ENCODE measurements at places on chromosomes 1 and 21. TPM values are rescaled to one million over a fixed set of nuclear protein-coding genes. Genes with fewer than 3 reads are reported as not detected.

ALX3 gene
- total RNA-seq: not detected

CD53 gene
- total RNA-seq: not detected

SRGAP2B gene
- total RNA-seq: 56.6 TPM

GRCh38 chr1:10973552-10973951 lies 38.9 kb upstream of the TARDBP start:
- H3K27me3 ChIP-seq: no peaks in the 10 kb centered on the region
- H3K27ac ChIP-seq: no peak overlapping the region
- peaks cover 35% of the 10 kb centered on the region for H3K4me1 ChIP-seq
- H3K4me3 ChIP-seq: no peak overlapping the region
- no peaks in the 10 kb centered on the region for H3K36me3 ChIP-seq
- DNase-seq: no peak

GRCh38 chr21:30990514-30991262 lies 47.6 kb downstream of the KRTAP19-8 start:
- DNase-seq: no peak
- no peaks in the 10 kb centered on the region for H3K27me3 ChIP-seq
- no peak overlapping the region for H3K27ac ChIP-seq
- H3K4me1 ChIP-seq: no peaks in the 10 kb centered on the region
- no peaks in the 10 kb centered on the region for H3K36me3 ChIP-seq
- H3K4me3 ChIP-seq: no peak overlapping the region

GRCh38 chr1:6511561-6512244 lies 20.2 kb upstream of the PLEKHG5 start:
- no peaks in the 10 kb centered on the region for H3K36me3 ChIP-seq
- H3K4me3 ChIP-seq: peak overlapping the region; percentile 15
- DNase-seq: no peak
- H3K27me3 ChIP-seq: no peaks in the 10 kb centered on the region
- peak overlapping the region; percentile 78 for H3K27ac ChIP-seq
- peaks cover 9% of the 10 kb centered on the region for H3K4me1 ChIP-seq

DNA sequence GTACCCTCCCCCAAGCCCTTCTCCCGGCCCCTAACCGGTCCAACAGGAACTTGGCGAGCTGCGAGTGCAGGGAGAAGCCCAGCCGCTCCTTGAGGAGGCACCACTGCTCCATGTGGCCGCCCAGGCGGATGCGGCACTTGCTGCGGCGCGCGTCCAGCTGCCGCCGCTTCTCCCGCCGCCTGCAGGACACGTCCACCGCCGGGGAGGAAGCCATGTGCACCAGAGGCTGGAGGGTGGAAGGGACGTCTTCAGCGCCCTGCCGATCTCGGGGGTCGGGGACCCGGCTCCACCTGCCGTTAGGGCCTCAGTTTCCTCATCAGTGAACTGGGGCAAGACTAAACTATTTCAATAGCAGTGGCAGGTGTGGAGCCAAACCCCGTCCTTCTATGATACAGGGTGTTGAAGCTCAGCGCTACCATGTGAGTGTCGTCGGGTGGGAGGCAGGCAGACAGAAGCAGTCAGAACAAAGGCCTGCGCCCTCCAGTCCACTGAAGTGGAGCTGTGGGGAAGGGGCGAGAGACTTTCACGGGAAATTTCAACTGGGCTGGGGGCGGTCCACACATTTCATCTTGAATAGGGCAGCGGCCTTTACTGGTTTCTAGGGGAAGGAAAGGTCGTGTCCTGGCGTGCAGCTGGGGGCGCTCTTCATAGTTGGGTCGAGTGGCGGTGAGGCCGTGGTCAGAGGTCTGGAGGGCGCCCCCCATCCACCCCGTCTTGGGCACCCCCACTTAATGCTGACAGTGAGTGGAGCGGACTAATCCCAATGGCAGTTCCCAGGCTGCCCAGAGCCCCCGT lies 592 bp downstream of the ZNF692 start:
- peaks cover 30% of the 10 kb centered on the region for H3K27me3 ChIP-seq
- H3K4me3 ChIP-seq: peak overlapping the region; percentile 90
- peak; percentile 55 for DNase-seq
- H3K36me3 ChIP-seq: peaks cover 12% of the 10 kb centered on the region

DNA sequence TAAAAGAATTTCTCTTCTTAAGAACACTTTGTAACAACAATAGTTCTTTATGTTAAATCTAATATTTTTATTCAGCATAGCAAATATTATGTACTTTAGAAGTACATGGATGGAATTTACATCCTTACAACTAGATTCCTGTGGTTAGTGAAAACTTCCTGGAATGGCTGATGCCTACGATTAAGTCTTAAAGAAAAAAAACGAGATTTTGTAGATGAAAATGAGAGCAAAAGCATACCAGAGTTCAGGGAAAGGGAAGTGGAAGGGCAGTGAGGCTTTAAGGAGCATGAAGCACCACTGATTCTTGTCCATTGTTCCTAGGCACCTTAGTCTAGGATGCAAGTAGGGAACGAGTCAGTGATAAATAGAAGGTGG lies 26.7 kb downstream of the CFH start:
- H3K27me3 ChIP-seq: no peaks in the 10 kb centered on the region
- DNase-seq: no peak
- no peak overlapping the region for H3K4me3 ChIP-seq
- H3K36me3 ChIP-seq: no peaks in the 10 kb centered on the region
- no peaks in the 10 kb centered on the region for H3K4me1 ChIP-seq

DNA sequence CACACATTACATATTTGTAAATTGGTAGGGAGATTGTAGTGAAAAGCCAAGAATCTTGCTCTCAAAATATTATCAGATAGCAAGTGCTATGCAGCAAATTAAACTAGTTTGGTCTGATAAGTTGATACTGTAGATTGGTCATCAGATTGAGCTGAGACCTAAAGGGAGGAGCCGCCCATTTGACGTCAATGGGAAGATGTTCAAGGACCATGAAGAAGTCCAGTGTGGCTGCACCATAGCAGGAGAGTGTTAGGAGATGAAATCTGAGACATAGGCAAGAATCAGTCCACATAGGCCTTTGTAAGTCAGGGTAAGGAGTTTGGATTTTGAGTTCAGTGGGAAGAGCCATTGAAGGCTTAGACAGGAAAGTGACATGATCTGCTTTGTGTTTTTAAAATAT lies 16.3 kb downstream of the ZMPSTE24 start:
- H3K27me3 ChIP-seq: no peaks in the 10 kb centered on the region
- DNase-seq: no peak
- H3K36me3 ChIP-seq: peaks cover 20% of the 10 kb centered on the region
- no peak overlapping the region for H3K4me3 ChIP-seq

- H3K4me1 ChIP-seq: no peaks in the 10 kb centered on the region
- no peaks in the 10 kb centered on the region for H3K27me3 ChIP-seq
- no peak for DNase-seq
- H3K36me3 ChIP-seq: no peaks in the 10 kb centered on the region
- H3K4me3 ChIP-seq: no peak overlapping the region
Observed at GRCh38 chr1:111212634-111213335, 12.3 kb upstream of the DENND2D start.

- H3K4me3 ChIP-seq: peak within 1 kb of the TSS; percentile 77
- no peaks in the 10 kb centered on the region for H3K36me3 ChIP-seq
- no peak within 1 kb of the TSS for H3K27ac ChIP-seq
- DNase-seq: no peak
- H3K27me3 ChIP-seq: peaks cover 71% of the 10 kb centered on the region
- peaks cover 24% of the 10 kb centered on the region for H3K4me1 ChIP-seq
Observed at GRCh38 chr1:39788758-39789570, at the start of gene BMP8B. TSS of gene BMP8B (minus strand) at chr1:39788865. CDS start at chr1:39788485, 380 bp downstream.

DNA sequence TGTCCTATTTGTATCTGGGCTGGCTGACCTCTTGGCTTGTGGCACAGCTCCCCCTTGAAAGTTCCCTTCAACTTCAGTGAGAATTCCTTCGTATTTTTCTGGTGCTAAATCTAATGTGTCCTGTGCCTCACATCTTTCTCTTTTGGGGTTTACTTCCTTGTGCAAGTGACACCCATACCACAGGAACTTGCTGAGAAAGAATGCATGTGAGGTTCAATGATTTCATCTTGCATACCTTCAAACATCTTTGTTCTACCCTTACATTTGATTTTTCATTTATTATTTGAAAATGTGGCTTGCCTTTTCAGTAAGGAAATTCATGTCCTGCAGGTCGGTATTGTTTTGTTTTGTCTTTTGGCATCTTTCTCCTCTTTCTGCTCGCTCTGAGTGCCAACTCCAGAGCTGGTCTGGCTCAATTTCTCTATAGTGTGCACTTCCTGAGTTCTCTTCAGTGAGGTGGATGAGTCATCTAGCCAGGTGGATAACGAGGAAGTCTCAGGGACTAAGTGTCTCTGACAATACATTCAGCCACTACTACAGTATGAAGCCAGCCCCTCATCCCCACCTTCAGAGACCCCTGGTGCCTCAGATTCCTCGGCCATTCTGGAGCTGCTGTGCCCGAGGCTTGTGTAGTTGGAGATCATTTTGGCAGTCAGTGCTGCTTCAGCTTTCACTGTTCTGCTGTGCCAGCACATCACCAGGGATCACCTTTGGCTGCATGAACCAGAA lies 59.5 kb downstream of the RIPK4 start:
- H3K27me3 ChIP-seq: peaks cover 20% of the 10 kb centered on the region
- H3K4me3 ChIP-seq: no peak overlapping the region
- H3K4me1 ChIP-seq: peaks cover 9% of the 10 kb centered on the region
- no peaks in the 10 kb centered on the region for H3K36me3 ChIP-seq
- H3K27ac ChIP-seq: peak overlapping the region; percentile 1

DNA sequence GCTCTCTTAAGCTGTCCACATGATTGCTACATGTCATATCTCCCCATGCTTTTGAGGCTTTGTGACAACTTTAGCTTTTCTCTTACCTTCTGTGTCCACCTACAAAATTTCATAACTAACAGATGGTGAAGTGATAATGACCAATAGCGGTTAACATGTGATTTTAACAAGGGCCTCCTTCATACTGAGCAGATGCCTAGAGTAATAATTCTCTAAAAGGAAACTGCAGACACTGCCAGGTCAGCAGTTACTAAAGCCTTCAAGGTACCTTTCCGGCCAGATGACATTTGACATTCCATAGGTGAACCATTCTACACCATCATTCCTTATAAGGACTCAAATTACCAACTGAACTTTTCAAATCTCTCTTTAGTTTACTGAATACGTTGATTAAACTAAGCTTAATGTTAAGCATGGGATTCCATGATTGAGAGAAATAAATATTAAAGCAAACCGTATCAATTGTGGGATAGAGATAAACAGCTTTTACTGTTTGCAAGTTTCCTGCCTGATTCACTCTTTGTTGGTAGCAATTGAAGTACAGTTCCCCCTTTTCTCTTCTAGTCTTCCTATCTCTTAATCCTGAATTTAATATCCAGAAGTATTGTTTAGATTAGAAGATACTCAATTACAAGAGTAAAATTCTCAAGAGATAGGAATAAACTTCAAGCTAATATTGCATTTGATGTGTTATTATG lies 205.1 kb downstream of the PLA2G4A start:
- no peak for DNase-seq
- no peak overlapping the region for H3K4me3 ChIP-seq
- H3K27ac ChIP-seq: no peak overlapping the region
- no peaks in the 10 kb centered on the region for H3K27me3 ChIP-seq

DNA sequence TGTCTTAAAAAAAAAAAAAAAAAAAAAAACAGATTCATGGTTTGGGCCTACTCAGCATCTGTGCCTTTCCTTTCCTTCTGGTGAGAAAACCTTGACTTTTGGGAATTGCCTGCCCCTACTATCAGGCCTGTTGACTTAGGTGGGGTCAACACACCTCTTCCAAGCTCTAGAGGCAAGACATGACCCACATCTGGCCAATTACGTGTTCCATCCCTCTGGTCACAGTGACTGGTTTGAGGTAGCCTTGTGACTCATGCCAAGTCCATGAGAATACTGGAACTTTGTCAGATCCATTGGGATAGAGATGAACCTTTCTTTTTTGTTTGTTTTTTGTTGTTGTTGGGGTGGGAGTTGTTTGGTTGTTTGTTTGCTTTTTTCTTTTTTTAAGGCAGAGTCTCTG lies 37.3 kb upstream of the KHDRBS1 start:
- peaks cover 6% of the 10 kb centered on the region for H3K4me1 ChIP-seq
- H3K27me3 ChIP-seq: no peaks in the 10 kb centered on the region
- no peak overlapping the region for H3K27ac ChIP-seq
- no peaks in the 10 kb centered on the region for H3K36me3 ChIP-seq
- DNase-seq: no peak

DNA sequence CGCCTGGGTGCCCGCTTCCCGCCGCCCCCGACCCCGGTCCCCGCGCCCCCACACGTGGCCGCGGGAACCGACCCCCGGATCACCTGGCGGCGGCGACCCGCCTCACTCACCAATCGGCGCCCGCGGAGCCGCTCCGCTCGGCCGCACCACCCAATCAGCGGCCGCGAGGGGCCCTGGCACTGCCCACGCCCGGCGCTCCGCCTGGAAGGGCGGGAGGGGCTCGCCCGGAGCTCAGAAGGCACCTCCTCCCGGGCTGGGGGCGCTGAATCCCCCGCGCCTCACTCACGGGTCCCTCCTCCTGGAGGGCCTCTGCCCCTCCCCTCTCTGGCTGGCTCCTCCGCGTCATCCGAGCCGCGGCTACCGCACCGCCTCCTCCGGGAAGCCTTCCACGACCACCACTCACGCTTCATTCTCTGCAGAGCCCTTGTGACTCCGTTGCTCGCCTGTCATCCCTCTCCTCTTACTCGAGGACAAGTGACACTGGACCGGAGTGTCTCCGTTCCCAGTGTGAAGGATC lies 374 bp downstream of the SH2D5 start:
- peak overlapping the region; percentile 85 for H3K4me3 ChIP-seq
- peaks cover 3% of the 10 kb centered on the region for H3K36me3 ChIP-seq
- H3K27me3 ChIP-seq: peaks cover 57% of the 10 kb centered on the region
- DNase-seq: peak; percentile 63

DNA sequence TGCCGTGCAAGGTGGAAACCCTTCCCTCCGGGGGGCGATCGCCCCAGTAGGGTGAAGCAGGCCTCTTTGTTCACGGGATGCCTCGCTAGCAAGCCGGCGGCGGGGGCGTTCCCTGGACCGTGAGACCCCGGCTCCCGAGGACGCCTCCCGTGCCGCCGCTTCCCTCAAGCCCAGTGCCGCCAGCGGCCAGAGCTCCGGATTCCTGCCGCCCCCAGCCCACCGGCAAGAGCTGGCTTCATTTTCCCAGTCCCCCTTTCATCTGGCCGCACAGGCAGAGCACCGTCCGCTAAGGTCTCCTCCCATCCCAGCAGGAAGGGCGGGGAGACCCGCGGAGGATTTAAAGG lies 16.3 kb downstream of the IER5 start:
- H3K4me1 ChIP-seq: peaks cover 68% of the 10 kb centered on the region
- H3K27ac ChIP-seq: peak overlapping the region; percentile 97
- peak; percentile 65 for DNase-seq
- H3K36me3 ChIP-seq: no peaks in the 10 kb centered on the region

DNA sequence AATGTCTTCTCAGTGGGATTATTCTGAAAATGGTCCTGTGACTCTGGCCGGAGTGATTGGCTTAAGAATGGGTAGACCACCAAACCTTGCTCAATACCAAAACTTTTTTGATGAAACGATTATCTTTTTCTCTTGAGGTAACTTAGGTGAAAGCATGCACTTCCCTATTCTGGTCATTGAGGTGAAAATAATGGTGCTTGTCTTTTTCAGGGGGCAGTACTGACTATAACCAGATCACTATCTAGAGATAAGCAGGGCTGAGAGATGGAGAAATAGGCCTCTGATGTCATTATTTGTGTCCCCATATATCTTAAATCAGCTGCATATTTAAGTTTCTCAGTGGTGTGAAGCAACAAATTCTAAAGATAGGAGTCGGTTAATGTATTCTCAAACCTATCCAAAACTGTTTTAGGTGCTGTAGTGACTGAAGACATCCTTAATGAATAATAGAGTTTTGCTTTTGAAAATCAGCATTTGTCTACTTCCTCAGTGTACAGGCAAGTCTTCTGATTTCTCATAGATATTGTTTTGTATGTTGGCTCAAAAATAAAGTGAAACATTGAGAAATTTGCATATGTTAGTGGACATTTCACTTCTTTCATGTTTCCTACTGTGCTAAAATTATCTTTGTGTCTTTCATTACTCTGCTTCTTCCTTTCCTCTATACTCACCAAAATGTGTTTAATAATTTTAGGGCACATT lies 735.3 kb upstream of the ADGRL4 start:
- H3K27me3 ChIP-seq: no peaks in the 10 kb centered on the region
- no peak overlapping the region for H3K27ac ChIP-seq
- no peak overlapping the region for H3K4me3 ChIP-seq
- no peak for DNase-seq
